H1 (cell line): ENCODE measurements at places on chromosomes 7 and 10.

GRCh38 chr7:101912716-101913110 is 95.3 kb downstream of the CUX1 start:
- no peak overlapping the region for H3K27ac ChIP-seq
- DNase-seq, result no peak
- no peak overlapping the region for H3K4me3 ChIP-seq
- peaks cover 6% of the 10 kb centered on the region; the same call in 1 of the 2 replicates for H3K36me3 ChIP-seq
- peaks cover 14% of the 10 kb centered on the region for H3K4me1 ChIP-seq

- H3K4me1 ChIP-seq, result peaks cover 18% of the 10 kb centered on the region
- H3K27ac ChIP-seq, result no peak overlapping the region
- H3K36me3 ChIP-seq, result no peaks in the 10 kb centered on the region
- no peak overlapping the region for H3K4me3 ChIP-seq
- H3K27me3 ChIP-seq, result no peaks in the 10 kb centered on the region
These were observed 565.2 kb downstream of the TCERG1L start for GRCh38 chr10:130746311-130746710.

GRCh38 chr10:122388287-122388997 is 13.9 kb downstream of the PLEKHA1 start:
- H3K4me3 ChIP-seq, result no peak overlapping the region
- H3K27me3 ChIP-seq, result no peaks in the 10 kb centered on the region
- no peaks in the 10 kb centered on the region for H3K4me1 ChIP-seq
- no peak for DNase-seq
- H3K27ac ChIP-seq, result no peak overlapping the region
- H3K36me3 ChIP-seq, result no peaks in the 10 kb centered on the region

GRCh38 chr7:7979558-7979957 is 11.0 kb downstream of the GLCCI1 start:
- no peaks in the 10 kb centered on the region for H3K36me3 ChIP-seq
- H3K27ac ChIP-seq, result no peak overlapping the region
- no peaks in the 10 kb centered on the region for H3K4me1 ChIP-seq
- H3K27me3 ChIP-seq, result no peaks in the 10 kb centered on the region

GRCh38 chr10:114771749-114772148 is 49.8 kb upstream of the FHIP2A start:
- H3K36me3 ChIP-seq, result no peaks in the 10 kb centered on the region
- H3K4me1 ChIP-seq, result no peaks in the 10 kb centered on the region
- no peak overlapping the region for H3K27ac ChIP-seq
- H3K4me3 ChIP-seq, result no peak overlapping the region
- peaks cover 3% of the 10 kb centered on the region; the same call in 1 of the 2 replicates for H3K27me3 ChIP-seq
- no peak for DNase-seq

DNA sequence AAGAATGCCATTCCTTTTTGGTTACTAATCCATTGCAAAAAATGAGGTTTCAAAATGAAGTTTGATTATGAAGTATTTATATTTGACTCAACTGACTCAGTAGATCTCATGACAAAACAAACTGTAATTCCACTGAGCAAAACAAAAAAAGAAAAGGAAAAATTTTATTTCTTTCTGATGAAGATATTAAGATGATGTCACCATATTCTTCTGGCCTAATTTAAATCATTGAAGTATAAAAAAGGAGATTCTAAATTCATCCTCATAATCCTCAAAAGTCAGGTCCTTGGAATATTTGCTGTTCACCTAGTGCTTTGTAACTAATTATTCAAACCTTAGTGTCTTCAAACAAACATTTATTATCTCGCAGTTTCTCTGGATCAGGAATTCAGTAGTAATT is 1183.7 kb downstream of the CNTNAP2 start:
- no peaks in the 10 kb centered on the region for H3K36me3 ChIP-seq
- no peak overlapping the region for H3K4me3 ChIP-seq
- DNase-seq, result no peak
- no peaks in the 10 kb centered on the region for H3K27me3 ChIP-seq

GRCh38 chr7:117790251-117790650 is 83.0 kb downstream of the CTTNBP2 start:
- H3K27ac ChIP-seq, result no peak overlapping the region
- H3K36me3 ChIP-seq, result peaks cover 11% of the 10 kb centered on the region
- no peak for DNase-seq
- H3K4me1 ChIP-seq, result no peaks in the 10 kb centered on the region

GRCh38 chr7:39270018-39270417 is 292.3 kb downstream of the POU6F2 start:
- H3K27ac ChIP-seq, result no peak overlapping the region
- no peaks in the 10 kb centered on the region for H3K36me3 ChIP-seq
- H3K4me3 ChIP-seq, result no peak overlapping the region
- H3K4me1 ChIP-seq, result peaks cover 9% of the 10 kb centered on the region

DNA sequence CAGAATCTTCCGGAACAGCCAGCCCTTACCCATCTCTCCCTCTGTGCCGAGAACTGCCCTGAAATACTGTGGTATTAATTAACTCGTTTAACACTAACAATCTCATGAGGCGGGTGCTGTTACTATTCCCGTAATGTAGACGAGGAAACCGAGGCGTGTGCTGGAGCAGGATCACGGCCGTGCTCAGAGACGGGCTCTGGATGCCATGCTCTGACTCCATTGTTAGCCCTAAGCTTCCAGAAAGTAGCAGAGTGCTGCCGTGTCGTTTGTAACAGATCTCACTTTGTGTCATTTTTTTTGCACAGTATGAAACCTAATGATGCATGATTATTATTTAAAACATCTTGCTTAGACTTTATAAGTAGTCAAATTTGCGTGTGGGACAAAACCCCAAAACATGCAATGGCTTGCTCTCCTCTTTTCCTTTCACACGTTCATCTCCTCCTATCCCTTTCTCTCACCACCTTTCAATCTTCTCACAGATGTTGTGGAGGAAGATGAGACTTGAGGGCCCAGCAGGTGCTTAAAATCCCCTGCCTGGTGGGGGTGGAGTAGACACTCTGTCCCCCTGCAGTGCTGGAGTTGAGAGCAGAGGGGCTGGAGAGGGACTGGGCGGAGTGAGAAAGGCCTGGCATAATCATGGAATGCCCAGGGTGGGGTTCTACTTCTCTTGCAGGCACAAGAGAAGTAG is 482 bp upstream of the ACTR3C start:
- H3K4me3 ChIP-seq, result peak overlapping the region; percentile 56
- H3K27ac ChIP-seq, result no peak overlapping the region
- DNase-seq, result no peak
- H3K36me3 ChIP-seq, result peaks cover 6% of the 10 kb centered on the region; the same call in 1 of the 2 replicates
- peaks cover 15% of the 10 kb centered on the region for H3K4me1 ChIP-seq

GRCh38 chr7:108418946-108419345 is 37.3 kb downstream of the NRCAM start:
- H3K36me3 ChIP-seq, result no peaks in the 10 kb centered on the region
- no peak overlapping the region for H3K27ac ChIP-seq
- H3K27me3 ChIP-seq, result no peaks in the 10 kb centered on the region
- H3K4me1 ChIP-seq, result no peaks in the 10 kb centered on the region

DNA sequence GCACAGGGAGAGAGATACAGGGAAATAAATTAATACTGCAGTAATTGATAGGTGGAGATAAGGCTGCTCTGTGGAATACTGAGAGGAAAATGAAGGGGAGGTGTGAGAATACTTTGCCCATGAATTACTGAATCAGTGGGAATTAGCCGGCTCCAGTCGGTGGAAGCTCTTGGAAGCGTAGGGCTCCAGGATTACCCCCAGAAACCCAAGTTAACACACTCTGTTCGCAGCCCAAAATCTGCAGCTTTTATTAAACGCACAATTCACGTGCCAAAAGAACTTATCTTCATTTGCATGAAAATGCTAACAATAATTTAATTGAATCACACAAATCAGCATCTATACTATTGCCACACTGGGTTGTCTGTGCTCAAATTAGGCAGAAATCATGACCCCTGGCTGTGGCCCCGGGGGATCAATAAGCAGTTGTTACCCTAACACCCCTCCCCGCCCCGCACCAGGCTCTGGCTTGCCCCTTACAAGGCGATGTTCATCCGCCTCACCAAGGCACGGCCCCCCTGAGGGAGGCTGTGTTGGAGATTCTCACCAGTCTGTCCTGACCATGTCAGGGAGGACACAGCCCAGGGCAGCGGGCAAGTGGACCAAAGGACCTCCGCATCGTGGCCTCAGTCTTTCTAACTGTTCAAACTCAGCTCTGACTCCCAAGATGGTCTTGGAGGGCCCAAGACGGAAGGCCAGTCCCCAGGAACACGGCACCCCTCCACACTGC is 48.4 kb upstream of the MGMT start:
- H3K27me3 ChIP-seq, result no peaks in the 10 kb centered on the region
- H3K4me1 ChIP-seq, result no peaks in the 10 kb centered on the region
- no peak for DNase-seq
- no peak overlapping the region for H3K4me3 ChIP-seq

GRCh38 chr10:45607276-45607675 is 65.3 kb downstream of the ZFAND4 start:
- H3K27ac ChIP-seq, result no peak overlapping the region
- H3K36me3 ChIP-seq, result no peaks in the 10 kb centered on the region
- no peaks in the 10 kb centered on the region for H3K27me3 ChIP-seq
- peaks cover 2% of the 10 kb centered on the region for H3K4me1 ChIP-seq
- no peak overlapping the region for H3K4me3 ChIP-seq
